ENCODE measurements at places on chromosomes 7 and 10.

DNA sequence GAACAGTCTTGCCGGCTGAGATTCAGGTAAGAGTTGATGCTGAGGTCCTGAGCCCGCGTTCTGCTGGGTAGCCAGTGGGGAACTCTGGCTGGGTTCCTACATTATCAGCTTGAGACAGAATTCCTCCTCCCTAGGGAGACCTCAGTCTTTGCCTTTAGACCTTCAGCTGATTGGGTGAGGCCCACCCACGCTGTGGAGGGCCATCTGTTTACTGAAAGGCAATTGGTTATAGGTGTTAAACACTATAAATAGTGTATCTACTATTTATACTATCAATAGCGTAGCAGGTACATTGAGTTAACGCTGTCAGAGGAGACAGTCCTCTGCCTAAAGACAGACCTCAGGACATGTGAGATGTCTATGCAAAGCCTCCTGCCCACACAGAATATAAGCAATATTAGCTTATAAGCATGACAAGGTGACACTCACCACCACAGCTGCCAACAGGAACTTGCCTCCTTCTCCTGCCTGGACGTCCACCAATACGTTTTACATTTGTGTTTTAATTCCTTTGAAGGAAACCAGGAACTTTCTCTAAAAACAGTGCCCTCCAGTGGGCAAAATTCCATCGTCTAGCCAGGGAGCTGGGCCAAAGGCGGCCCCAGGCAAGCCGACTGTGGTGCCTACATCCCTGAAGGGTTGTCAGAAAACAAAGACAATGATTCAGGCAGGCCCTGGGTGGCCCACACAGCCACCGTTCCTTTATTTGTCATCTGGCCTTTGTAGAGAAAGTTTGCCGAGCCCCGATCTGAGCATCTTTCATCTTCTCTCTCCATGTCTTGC, 58.8 kb downstream of the INSIG1 start:
- DNase-seq = peak; percentile 9

DNA sequence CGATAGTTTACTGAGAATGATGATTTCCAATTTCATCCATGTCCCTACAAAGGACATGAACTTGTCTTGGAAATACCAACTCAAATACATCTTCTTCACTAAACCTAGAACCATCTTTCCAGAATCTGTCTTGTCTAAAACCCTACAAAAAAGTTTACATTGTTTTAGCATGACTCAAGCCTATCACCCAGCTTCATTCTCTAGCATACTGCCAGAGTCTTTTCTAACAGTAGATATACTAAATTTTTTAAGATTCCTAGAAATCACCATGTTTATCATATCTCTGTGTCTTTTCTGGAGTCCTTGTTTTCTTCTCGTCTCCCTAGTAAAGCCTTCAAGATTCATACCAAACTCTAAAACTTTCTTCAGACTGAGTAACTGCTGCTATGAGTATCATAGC, 129.7 kb downstream of the SEMA3E start:
- no peak for DNase-seq

DNA sequence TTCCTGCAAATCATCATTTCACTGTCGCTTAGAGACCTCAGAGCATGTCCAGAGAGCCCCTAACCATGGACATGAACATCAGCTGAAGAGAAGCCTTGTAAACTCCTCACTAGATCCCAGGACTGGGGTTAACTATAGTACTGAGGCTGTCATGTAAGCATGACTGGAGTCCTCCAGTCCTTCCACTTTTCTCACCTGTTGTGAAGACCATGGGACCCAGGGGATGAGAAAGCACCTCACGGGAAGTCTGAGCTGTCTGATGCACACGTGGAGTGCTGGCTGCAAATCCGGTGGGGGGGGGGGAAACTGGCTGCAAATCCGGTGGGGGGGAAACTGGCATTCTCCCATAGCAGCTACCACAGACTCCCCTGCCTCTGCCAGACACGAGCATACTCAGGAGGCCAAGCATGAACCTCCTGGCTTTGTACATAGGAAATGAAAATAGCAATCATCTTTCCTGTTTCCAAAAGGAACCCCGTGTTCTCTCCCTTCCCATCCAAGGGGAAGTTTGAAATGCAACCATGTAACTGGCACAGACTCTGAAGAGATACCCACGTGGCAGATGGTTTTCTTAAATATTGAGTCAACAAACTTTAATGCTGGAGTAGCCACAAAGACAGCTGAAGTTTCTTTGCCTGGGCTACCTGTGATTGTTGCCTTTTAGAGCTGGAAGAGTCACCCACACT, 261.4 kb downstream of the ZMYND11 start:
- no peak for DNase-seq

DNA sequence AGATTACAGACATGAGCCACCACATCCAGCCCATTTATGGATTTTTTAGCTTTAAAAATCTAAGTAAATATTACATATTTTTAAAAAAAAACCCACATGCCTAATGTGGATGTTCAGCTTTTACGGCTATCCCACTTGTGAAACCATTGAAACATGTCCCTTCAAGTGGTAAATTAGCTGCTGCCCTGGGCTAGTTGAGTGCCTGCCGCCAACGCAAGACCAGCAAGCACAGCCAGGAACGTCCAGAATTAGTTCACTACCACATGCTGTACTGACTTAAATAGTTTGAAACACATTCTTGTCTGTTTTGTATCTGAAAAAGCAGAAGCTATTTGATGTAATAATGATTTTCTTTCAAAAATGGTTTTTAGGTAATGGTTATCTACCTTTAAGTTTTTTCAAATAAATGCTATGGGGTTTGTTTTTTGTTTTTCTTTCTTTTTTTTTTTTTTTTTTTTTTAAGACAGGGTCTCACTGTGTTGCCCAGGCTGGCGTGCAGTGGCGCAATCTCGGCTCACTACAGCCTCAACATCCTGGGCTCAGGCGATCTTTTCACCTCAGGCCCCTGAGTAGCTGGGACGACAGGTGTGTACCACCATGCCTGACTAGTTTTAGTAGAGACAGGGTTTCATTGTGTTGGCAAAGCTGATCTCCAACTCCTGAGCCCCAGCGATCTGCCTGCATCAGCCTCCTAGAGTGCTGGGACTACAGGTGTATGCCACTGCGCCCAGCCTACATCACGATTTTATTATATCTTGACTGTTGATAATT, 57.0 kb downstream of the KLRG2 start:
- DNase-seq = no peak

DNA sequence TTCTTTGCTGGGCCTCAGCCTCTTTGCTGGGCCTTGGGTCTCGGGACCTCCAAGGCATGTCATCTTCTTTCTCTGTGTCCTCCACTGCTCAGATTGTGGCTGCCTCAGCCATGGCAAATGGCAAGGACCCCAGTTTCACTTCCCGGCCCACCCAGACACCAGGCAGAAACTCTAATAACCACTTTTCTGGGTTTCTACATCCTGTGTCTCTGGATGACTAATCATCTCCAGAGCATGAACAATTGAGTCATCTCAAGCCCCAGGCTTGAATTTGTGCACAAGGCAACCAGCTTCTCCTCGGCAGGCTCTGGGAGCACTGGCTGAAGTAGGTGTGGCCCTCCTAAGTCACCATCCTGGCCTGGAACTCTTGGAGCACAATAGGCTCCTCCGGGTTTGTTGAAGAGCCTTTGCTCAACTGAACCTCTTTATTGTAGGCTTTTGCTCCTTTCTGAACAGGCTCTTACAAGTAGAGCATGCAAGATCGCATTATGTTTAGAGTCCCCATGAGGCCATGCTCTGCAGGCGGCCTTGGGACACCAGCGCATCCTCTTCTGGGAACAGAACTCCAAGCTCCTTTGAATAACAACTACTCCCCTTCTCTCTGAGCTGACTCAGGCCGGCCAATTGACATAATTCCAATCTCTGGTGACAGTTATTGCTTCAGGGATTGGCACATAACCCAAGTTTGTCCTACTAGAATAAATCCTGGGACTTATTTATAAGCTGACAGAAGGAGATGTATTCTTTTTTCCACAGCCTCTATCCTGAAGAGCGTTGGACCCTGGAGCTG, 218.1 kb downstream of the WDR11 start:
- no peak for DNase-seq
